ENCODE measurements at places on chromosomes 6 and 20.

GRCh38 chr20:32159766-32160221, 47.7 kb downstream of the PLAGL2 start:
- DNase-seq: no peak

DNA sequence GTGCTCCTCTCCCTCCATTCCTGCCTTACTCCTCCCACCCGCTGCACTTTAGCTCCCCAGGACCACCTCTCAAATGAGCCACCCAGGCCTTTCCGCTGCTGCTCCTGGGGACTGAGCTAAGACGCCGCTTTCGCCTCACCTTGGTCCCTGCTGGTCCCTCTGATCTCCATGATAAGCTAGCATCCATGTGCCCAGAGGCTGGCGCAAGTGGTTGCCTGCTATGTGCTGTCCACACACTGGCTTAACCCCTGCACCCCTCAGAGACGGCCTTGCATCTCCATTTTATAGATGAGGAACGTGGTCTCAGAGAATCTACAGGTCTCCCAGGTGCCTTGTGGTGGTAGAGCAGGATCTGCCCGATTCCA, 160.1 kb upstream of the PMEPA1 start:
- no peak for DNase-seq

DNA sequence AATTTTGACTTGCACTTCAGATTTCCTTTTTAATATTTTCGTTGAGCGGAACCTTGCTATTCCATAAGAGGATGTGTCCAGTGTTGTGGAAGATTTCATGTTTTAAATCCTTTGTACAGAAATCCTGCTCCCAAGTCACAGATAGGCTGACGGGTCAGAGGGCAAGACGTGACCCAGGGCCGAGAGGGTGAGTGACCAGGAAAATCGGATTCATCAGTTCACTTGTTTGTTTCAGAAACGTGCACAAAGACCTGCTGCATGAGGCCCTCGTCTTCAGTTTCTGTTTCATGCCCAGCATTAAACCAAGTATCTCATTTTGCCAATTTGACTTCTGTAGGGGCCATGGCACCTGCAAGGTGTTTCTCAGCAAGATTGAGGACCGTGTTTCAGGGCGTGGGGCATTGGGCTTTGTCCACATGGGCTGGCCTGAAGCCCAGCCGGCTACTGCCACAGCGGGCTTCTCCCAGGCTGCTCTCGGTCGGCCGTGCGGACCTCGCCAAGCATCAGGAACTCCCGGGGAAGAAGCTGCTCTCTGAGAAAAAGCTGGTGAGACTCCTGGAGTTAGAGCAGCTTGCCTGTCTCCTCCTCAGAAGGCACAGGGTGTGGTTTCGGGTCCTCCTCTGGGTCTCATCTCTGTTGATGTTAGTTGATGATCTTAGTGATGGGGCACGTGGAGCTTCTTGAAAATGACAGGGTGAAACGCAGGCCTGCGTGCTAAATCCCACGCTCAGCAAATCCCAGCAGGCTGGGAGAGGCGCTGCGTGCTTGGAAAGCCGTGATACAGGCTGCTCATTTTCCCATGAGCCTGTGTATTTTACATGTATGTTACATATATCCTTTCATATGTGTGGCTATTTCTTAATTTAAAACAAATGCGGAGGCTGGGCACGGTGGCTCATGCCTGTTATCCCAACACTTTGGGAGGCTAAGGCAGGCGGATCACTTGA, 10.5 kb downstream of the MTG2 start:
- DNase-seq: no peak

DNA sequence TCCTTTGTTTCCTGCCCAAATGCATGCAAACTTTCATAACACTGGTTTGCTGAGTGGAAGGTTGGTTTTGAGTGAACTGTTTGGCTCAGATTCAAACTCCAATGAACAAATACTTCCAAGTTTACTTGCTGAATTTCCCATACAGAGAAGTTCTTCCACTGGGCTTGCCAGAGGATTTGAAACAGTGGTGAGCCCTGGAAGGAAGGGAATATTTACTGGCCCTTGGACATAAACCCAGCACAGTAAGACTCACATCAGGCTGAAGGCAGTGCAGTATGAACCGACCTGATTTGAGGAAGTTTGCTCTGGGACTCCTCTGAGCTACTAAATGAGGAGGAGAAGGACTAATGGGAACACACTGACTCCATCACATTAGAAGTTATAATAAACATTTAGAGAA, 3.8 kb downstream of the TRAF3IP2 start:
- peak; percentile 50 for DNase-seq

DNA sequence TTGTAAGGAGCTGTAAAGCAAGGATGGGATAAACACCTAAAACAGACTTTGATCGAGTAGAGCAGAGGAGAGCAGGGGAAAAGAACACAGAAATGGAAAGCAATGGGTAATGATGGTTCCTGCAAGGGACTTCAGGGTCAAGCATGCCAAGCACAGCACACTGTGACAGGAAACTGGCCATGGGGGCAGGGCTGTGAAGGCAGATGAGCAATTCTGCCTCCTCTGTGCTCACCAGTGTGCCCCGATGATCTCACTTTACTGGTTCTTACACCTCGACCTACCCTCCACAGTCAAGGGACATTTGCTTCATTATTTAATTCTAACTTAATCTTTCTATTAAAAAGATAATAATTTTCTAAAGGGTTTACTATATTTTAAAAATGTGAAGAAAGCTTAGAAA, 21.6 kb upstream of the MYB start:
- DNase-seq: no peak

GRCh38 chr6:127886603-127887002, 14.3 kb downstream of the THEMIS start:
- DNase-seq: no peak

DNA sequence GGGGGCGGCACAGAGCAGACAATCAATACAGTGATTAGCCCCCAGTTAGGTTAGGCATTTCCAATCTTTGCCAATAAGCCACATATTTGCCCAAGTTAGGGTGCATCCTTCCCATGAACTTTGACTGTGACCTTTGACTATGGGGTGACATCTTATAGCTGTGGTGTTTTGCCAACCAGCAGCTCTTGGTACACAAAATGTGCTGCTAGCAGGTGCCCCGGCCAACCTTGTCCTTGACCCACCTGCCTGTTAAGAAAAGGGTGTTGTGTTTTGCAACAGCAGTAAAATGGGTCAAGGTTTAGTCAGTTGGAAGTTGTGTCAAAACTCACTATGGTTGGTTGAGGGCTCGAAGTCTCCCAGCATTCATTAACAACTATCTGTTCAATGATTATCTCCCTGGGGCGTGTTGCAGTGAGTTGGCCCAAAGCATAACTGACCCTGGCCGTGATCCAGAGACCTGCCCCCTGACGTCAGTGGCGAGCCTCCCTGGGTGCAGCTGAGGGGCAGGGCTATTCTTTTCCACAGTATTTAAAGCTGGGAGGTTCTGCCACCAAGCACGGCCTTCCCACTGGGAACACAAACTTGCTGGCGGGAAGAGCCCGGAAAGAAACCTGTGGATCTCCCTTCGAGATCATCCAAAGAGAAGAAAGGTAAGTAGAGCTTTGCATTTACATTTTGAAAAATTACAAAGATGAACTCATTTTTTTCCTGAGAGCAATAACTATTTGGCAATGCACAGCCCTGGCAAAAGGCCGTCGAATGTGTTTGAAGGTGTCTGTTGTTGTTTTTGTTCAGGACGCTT, at the start of gene PCK1:
Gene PCK1 (plus strand): TSS at position 557 of the 802 bp plus-strand sequence. CDS start 302 bp downstream, outside the sequence.
- peak; percentile 82 for DNase-seq

DNA sequence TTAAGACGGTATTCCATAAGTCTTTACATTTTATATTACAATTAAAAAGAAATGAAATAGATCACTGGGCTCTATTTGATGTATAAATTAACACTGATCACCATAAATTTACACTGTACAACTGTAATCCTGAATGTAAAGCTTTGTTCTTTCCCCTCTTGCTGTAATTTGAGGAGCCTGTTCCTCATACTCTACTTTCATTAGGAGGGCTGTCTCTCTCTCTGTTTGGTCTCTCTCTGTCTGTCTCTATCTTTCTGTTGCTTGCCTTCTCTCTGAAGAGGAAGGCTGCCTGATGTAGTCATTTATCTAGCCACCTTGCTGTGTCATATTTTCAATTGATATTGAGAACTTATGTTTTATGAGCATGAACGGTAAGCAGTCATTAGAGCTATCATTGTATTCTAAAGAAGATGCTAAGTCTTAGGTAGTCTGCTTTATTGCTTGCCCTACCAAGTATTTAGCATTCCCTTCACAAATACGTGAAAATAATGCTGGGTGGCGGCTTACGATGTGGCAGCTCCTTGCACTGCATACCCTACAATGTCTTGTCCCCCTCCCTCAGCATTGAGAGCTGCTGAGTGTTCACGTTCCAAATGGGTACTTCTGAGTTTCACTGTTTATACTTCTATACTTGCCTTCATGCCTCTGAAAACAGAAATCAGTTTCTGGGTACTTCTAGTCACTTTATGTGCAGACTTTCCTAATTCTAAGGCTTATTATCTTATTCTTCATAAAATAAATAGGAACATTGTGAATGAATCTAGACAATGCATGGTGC, 205.5 kb downstream of the NKAIN2 start:
- DNase-seq: no peak

GRCh38 chr6:151494235-151494935, 568 bp downstream of the CCDC170 start:
- peak; percentile 69 for DNase-seq

- DNase-seq: peak; percentile 49
These were observed 228.9 kb downstream of the ANKRD60 start for GRCh38 chr20:57999465-58000111.

GRCh38 chr6:44771647-44772415, 384.3 kb downstream of the CDC5L start:
- peak; percentile 39 for DNase-seq

DNA sequence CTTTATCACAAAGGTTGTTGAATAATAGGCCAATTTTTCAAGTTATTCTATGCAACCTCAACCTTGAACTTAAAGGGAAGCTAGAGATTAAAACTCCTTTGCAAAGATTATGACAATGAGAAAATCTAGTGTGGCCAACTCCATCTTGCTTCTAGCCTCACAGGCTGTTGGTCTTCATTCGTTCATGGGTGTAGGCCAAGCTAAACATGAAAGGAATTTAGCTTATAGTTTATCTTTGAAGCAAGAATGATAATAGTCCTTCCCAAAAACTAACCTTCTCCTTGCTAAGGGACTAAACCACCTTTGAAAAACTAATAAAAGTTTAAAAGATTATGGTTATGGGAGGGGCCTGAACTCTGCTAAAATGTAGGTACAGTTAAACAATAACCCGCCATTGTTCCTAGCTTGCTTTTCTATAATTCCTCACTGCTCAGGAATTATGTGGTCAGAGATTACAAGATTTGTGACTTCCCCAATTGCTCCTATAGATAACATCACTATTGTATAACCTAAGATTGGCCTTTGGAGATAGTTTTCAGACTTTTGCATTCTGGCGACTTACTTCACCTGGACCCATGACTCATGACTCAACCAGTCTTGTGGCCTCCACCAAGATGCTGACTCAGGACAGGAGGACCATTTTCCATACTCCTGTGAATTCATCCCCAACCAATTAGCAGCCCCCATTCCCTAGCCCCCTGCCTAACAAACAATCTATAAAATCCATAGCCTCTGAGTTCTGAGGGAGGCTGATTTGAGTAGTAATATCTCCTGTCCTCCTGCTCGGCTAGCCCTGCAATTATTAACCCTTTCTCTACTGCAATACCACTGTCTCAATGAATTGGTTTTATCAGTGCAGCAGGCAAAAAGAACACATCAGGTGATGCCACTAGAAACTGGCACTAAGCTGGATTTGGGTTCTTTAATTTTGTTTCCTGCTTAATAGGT, 154.5 kb downstream of the CD83 start:
- no peak for DNase-seq

DNA sequence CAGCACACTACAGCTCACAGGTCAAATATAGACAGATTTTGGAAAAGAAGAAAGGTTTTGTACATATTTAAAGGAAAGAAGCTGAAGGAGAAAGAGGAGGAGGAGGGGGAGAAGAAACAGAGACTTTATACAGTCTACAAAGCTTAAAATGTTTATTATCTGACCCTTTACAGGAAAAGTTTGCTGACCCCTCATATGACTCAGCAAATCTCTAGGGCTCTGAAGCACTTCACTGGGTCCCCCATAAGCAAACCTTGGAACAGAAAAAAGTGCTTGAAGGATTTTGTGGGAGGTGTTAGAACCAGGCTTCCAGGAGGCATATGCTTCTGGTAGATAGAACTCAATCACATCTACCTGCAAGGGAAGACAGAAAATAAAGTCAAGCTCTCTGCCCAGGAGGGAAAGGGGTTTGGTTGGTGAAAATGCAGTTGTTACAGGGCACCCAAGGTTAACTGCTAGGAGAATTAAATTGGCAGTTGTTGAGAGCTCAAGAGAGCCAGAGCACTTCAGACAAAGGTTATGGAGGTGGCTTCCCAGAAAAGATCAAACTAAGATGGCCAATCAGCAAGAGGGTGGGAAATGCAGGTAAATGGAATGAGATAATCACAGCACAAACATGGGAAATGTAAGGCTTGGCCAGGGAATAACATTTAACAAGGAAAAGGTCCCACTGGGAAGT, 207.4 kb upstream of the SGK1 start:
- no peak for DNase-seq

- no peak for DNase-seq
These were observed 20.4 kb upstream of the RAB23 start for GRCh38 chr6:57242505-57242904.

GRCh38 chr6:102571236-102571908, 1177.9 kb downstream of the GRIK2 start:
- DNase-seq: no peak

- no peak for DNase-seq
These were observed 12.9 kb downstream of the PHACTR3 start for GRCh38 chr20:59617221-59617620.

GRCh38 chr6:132272776-132273175, 128.5 kb downstream of the MOXD1 start:
- DNase-seq: no peak

- no peak for DNase-seq
These were observed 70.3 kb upstream of the SLC22A23 start for GRCh38 chr6:3526962-3527650.

- DNase-seq: no peak
These were observed 171.6 kb downstream of the THBS2 start for GRCh38 chr6:169082093-169082492.
